RPMI8226 (cell line): ENCODE measurements at places on chromosomes 1 and 21.

GRCh38 chr1:97796711-97797110, 124.1 kb downstream of the DPYD start:
- no peak for DNase-seq

DNA sequence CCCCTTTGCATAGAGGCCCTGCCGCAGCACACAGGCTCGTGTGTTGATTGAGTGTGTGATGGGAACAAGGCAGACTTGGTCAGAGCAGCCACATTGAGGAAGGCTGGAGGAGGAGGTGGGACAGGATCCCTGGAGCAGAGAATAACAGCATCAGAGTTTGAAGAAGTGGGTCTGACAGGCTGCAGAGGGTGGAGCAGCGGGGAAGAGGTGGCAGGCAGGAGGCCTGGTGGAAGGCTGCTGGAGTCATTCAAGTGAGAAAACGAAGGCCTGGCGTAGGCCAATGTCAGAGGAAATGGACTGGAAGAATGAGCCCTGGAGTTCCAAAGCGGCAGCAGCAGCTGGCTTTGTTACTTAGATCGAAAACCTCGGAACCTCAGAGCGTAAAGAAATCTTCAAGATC, 115.0 kb upstream of the GRIK3 start:
- DNase-seq = no peak

- DNase-seq = no peak
Measured at GRCh38 chr1:7769673-7770412, 1.3 kb upstream of the VAMP3 start.

GRCh38 chr1:199020051-199020450, 381.2 kb downstream of the PTPRC start:
- DNase-seq = no peak

GRCh38 chr1:50637460-50637859, 214.2 kb upstream of the DMRTA2 start:
- no peak for DNase-seq

- DNase-seq = no peak
Measured at GRCh38 chr1:28110555-28110954, 22.1 kb upstream of the EYA3 start.
